Naive thymus-derived CD4-positive, alpha-beta T cell (primary cell): ENCODE measurements at places on chromosomes 6 and 20. TPM values are rescaled to one million over a fixed set of nuclear protein-coding genes. Genes with fewer than 3 reads are reported as not detected.

RIMS4 gene
- not detected for polyA plus RNA-seq

PI16 gene
- polyA plus RNA-seq = 2.4 TPM

PLCB4 gene
- 0.09 TPM for polyA plus RNA-seq

GRCh38 chr6:138238368-138238767, 20.1 kb upstream of the PBOV1 start:
- H3K36me3 ChIP-seq = no peaks in the 10 kb centered on the region
- no peaks in the 10 kb centered on the region for H3K4me1 ChIP-seq
- H3K27ac ChIP-seq = no peak overlapping the region
- DNase-seq = no peak

DNA sequence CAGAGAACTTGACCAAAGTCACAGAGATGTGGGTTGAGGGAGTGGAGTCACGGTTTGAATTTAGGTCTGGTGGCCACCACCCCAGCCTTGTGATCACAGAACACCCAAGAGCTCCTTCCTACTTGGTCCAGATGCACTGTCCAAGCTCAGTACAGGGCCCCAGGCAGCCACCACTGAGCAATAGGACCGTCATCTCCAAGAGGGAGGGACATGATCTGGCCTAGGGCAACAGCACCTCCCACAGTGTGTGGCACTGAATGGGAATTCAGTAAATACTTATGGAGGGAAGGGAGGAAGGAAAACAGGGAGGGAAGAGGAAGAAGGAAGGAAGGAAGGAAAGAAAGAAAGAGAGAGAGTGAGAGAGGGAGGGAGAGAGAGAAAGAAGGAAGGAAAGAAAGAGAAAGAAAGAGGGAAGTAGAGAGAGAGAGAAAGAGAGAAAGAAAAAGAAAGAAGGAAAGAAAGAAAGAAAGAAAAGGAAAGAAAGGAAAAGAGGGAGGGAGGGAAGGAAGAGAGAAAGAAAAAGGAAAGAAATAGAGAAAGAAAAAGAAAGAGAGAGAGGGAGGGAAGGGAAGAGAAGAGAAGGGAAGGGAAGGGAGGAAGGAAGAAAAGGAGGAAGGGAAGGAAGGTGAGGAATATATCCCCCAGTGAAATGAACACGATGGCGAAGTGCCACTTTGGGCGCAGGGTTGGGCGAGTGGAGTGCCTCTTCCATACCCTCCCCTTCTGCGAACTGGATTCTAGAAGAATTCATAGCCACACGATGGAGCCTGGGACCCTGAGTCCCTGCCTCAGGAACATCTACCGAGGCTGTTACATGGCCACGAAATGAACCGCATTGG, 243.7 kb downstream of the TFAP2C start:
- no peaks in the 10 kb centered on the region for H3K27me3 ChIP-seq
- no peak for DNase-seq
- H3K36me3 ChIP-seq = no peaks in the 10 kb centered on the region
- no peak overlapping the region for H3K4me3 ChIP-seq
- no peak overlapping the region for H3K27ac ChIP-seq

DNA sequence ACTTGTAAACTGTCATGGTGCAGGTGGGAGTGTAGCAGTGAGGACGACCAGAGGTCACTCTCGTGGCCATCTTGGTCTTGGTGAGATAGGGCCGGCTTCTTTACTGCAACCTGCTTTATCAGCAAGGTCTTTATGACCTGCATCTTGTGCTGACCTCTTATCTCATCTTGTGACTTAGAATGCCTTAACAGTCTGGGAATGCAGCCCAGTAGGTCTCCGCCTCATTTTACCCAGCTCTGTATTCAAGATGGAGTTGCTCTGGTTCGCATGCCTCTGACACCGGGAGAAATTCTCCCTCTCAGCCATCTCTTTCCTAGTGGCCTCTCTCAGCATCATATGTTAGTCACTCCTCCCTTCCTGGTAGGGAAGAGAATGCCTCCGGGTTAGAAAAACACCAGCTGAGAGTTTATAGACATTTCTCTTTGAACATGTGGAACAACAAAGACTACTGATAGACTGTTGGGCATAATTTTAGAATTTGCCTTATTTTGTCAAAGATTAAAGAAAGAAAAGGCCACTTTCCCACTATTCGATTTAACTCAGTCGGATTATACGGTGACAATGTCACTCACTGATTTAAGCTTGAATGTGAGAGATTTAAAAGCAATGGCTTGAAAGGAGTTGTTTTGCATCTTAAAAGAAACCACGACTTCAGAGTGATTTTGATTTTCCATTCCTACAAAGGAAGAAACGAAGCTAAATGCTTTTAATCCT, 67.9 kb upstream of the SNX9 start:
- H3K27me3 ChIP-seq = no peaks in the 10 kb centered on the region
- H3K36me3 ChIP-seq = no peaks in the 10 kb centered on the region
- H3K4me3 ChIP-seq = peak overlapping the region; percentile 31
- peaks cover 42% of the 10 kb centered on the region for H3K4me1 ChIP-seq
- DNase-seq = no peak
- H3K27ac ChIP-seq = peak overlapping the region; percentile 14

DNA sequence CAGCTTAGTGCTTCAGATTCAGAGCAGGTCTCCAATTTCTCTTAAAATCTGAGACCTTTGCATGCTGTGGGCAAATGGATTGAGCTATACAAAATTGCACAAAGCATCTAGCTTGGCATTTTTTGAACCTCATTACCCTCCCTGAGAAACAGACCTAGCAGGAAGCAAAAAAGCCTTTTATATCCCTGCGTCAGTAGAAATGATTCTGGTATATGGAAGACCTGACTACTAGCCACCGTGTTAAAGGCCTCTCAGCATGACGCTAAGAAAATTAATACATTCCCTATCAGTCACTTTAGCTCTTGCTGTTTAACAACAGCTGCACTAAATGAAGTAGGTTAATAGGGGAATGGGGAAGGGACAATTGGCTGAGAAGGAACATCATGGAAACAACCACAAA, 110.7 kb upstream of the SMLR1 start:
- no peaks in the 10 kb centered on the region for H3K36me3 ChIP-seq
- peaks cover 14% of the 10 kb centered on the region for H3K4me1 ChIP-seq
- no peaks in the 10 kb centered on the region for H3K27me3 ChIP-seq
- DNase-seq = no peak
- no peak overlapping the region for H3K27ac ChIP-seq

DNA sequence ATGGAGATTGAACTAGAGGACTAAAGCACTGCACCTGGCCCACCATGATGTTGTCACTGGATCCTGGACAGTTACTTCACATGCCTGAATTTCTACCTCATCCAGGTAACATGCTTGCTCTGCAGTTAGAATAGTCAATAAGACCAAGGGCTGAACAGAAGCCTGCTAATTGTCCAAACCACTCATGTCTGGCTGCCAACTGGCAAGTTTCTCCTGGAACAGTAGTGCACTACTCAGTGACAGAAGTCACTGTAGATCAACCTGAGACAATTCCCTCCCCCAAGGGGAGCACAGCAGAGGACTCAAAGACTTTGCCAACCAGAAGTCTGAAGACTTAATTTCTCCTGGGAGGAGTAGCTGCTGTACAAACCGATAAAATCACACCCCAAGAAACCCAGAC, 454.6 kb upstream of the MARCKS start:
- DNase-seq = no peak
- no peak overlapping the region for H3K4me3 ChIP-seq
- H3K27ac ChIP-seq = no peak overlapping the region
- no peaks in the 10 kb centered on the region for H3K36me3 ChIP-seq

DNA sequence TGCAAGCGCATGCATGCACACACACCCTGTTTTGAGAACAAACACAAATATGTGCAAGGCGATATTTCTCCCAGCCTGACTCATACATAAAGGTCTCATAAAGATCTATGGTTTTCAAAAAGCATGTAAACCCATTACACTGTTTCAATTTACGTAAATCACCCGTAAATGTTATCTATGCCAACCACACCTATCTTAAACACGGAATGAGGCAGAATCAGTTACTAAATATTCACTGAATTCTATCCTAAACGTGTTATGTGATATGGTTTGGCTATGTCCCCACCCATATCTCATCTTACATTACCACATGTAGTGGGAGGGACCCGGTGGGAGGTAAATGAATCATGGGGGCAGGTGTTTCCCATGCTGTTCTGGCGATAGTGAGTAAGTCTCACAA, 621.6 kb downstream of the KIF16B start:
- no peaks in the 10 kb centered on the region for H3K4me1 ChIP-seq
- H3K36me3 ChIP-seq = no peaks in the 10 kb centered on the region
- H3K27ac ChIP-seq = no peak overlapping the region
- no peak for DNase-seq
- no peak overlapping the region for H3K4me3 ChIP-seq

DNA sequence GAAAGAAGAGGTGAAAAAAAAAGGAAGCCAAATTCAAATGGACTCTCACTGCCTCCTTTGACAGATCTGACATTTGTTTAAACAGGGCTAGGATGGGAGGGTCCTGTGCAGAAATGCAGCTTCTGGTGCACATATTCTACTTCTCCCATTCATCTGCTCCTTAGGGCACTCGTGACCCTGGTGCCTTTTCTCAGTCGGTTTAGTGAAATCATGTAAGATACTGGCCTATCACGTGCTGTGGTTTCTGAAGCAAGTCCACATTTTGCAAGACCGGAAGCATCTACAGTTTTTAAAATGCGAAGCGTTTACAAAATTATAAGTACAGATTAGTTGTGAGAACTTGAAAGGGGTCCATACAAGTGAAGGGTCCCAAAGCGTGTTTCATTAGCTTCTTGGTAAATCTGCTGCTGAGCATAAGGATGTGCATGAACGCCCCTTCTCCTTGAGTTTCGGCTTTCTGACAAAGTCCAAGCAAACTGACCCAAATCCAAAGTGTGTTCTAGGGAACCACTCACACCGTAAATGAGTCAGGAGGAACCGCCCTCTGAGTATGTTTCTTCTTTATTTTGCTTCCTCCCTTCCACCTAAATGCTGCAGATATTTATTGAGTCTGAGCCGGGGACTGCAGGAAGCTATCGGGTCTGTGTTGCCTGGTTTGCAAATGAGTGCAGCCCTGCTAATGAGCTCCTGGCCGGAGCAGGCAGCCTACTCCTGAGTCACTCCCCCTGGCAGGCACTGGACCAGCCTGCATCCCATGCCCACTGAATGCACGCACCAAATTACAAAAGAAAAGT, 323.8 kb upstream of the JARID2 start:
- H3K36me3 ChIP-seq = no peaks in the 10 kb centered on the region
- DNase-seq = no peak
- H3K4me3 ChIP-seq = no peak overlapping the region
- no peaks in the 10 kb centered on the region for H3K4me1 ChIP-seq
- H3K27me3 ChIP-seq = no peaks in the 10 kb centered on the region
- H3K27ac ChIP-seq = no peak overlapping the region

DNA sequence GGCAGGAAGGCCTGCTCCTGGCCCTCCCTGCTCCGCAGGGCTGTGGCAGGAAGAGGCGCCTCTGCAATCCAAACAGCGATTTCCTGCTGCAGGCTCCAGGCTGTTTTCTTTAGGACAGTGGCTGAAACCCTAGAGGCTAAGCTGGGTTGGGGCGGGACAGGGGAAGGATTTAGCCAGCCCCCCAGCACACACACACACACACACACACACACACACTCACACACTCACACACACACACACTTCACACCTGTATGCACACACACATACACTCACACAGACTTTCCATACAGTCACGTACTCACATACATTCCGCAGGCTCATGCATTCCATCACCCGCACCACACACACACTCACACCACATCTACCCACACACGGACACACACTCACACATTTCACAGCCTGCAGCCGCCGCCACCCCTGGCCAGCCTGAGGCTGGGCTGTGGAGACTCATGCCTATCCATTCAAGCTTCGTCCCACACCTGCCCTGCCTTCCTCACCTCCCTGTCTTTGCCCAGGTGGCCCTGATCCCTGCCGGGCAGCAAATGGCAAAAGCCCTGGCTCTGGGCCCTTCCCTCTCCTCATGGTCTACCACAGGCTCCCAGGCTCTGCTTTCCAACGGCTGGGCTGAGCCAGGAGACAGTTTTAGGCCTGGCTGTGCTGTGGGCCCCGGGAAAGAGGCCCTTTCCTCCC, 17.9 kb downstream of the MDFI start:
- no peak for DNase-seq
- no peak overlapping the region for H3K4me3 ChIP-seq
- H3K36me3 ChIP-seq = no peaks in the 10 kb centered on the region
- no peaks in the 10 kb centered on the region for H3K27me3 ChIP-seq

DNA sequence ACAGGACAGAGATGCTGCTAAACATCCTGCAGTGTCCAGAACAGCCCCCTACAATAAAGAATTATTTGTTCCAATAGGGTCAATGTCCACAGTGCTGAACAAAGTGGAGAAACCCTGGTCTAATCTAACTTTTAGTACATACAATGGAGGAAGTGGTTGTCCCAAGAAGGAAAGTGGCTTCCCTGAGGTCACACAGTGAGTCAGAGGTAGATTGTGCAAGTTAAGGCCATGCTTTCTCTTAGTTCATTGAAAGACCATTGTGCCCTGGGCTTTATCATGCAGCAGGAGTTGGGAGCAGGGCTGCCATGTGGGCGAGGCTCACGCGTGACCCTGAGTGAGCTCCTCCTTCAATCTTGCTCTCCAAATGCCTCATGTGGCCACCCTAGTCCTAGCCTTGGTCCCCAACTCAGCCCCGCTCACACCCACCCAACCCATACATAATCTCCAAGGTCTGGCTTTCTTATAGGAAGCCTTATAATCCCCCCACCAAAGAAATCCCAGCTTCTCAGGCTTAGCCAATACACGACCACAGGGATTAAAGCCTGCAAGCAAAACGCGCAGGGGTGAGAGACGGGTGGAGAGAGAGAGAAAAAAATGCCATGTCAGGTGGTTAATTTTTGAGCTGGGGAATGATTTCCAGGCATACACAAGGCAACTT, 19.9 kb downstream of the SLC13A3 start:
- H3K4me1 ChIP-seq = no peaks in the 10 kb centered on the region
- no peak overlapping the region for H3K27ac ChIP-seq
- DNase-seq = no peak
- no peaks in the 10 kb centered on the region for H3K36me3 ChIP-seq

GRCh38 chr6:106516616-106517015, 112.7 kb downstream of the RTN4IP1 start:
- DNase-seq = no peak
- peaks cover 48% of the 10 kb centered on the region for H3K4me1 ChIP-seq
- no peaks in the 10 kb centered on the region for H3K27me3 ChIP-seq
- H3K36me3 ChIP-seq = peaks cover 11% of the 10 kb centered on the region
- H3K27ac ChIP-seq = peak overlapping the region; percentile 39
- H3K4me3 ChIP-seq = no peak overlapping the region
